Activated CD4-positive, alpha-beta T cell treated with anti-CD3 and anti-CD28 coated beads for 24 hours (primary cell): ENCODE measurements at places on chromosomes 2 and 18.

DNA sequence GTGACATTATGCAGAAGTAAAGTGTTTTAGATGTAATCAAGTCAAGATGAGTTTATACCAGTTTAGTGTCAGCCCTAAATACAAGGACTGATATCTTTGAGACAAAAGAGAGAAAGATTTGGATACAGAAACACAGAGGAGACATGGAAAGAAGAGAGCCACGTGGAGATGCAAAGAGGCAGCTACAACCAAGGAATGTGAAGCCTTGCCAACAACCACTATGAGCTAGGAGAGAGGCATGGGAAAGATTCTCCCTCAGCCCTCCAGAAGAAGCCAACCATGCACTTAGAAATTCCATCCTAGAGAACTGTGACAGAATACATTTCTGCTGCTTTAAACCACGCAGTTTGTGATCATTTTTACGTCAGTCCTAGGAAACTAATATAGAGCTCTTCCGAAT lies 217.2 kb downstream of the DOK6 start:
- no peak for DNase-seq

- DNase-seq, result no peak
Measured at GRCh38 chr2:232486558-232487384, 863 bp downstream of the ECEL1 start.

DNA sequence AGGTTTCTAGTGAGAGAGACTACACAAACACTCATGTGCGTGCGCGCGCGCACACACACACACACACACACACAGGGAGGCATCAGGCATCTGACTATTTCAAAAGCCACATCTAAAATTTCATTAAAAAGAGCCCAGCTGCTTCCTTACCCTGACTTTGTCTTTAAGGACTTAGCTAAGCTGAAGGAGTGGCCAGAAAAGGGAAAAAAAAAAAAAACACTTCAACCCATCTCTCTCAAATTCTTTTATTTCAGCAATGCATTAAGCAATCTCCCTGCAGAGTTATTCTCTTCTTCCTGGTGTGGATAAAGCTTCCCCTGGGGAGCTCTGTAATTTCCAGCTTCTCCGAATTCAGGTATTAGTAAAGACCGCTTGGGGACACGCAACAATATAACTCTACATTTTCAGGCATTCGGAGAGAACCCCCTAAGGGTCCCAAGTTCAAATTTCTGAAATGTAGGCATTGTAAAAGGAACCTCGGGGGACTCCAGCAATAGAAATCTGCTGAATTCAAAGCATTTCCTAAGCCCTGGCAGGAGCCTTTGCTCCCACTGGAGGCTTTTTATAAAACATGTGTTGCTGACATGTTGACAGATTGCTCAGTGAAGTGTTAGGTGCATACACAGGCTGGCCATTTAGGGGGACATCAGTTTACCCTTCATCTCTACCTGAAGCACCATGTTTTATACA lies 67.0 kb downstream of the ZNF521 start:
- DNase-seq, result no peak

- DNase-seq, result no peak
Measured at GRCh38 chr2:191618046-191618780, 59.7 kb upstream of the NABP1 start.

GRCh38 chr18:8177330-8178016 lies 431.8 kb upstream of the RAB12 start:
- no peak for DNase-seq
